ENCODE measurements at places on chromosomes 7 and 10.

DNA sequence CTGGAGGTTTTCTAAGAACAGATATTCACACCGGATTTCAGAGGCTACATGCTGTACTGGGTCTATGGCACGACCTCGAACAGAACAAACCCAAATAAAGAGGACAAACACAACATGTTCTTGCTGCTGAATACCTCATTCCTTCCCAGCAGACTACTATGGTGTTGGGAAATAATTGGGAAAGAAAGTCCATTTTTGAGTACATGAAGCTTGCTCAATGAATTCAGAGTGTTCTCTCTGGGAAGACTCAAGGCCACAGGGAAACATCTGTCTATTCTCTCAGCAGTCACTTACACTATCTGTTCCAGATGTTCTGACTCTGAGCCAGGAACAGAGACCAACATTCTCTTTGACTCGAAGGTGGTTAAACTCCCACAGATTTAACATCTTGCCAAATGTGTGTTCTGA is 30.9 kb downstream of the LAMB1 start:
- DNase-seq, result no peak

DNA sequence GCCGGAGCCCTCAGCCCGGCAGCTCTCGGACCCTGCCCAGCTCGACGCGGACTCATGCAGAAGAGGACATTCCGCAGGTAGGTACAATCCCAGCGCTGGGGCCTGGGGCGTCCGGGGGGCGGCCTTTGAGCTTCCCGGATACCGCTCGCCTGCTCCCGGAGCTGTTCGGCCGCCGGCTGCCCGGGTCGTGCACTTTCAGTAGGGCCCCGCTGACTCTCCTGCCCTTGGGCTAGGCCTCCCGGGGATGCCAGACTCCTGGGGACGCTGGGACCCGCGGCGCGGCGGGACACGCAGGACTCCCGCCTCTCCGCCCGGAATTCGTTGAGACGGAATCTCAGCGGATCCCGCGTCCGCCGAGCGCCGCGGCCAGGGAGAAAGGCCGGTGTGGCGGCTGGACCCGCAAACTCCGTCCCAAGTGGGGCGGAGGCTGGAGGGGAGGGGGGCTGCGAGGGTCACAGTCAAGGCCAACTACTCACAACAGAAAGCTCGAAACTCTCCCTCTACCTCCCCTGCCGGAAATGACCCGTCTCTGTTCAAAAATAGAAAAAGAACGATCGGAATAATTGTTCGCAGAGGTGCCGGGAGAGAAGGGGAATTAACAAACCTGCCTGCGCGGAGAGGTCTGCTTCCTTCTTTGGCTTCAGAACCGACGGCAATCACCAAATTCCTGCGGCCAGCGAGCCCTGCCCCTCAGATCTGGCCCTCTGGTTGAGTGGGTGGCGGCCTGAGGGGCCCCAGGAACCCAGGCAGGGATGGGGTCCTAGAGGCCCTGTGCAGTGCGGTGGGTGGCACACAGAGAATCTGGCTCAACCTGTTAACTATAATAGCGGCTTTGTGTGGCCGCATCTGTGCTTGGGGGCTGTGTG is 9.2 kb downstream of the TLX1 start:
- DNase-seq, result no peak

GRCh38 chr10:121369616-121370015 is 228.6 kb downstream of the FGFR2 start:
- DNase-seq, result no peak

DNA sequence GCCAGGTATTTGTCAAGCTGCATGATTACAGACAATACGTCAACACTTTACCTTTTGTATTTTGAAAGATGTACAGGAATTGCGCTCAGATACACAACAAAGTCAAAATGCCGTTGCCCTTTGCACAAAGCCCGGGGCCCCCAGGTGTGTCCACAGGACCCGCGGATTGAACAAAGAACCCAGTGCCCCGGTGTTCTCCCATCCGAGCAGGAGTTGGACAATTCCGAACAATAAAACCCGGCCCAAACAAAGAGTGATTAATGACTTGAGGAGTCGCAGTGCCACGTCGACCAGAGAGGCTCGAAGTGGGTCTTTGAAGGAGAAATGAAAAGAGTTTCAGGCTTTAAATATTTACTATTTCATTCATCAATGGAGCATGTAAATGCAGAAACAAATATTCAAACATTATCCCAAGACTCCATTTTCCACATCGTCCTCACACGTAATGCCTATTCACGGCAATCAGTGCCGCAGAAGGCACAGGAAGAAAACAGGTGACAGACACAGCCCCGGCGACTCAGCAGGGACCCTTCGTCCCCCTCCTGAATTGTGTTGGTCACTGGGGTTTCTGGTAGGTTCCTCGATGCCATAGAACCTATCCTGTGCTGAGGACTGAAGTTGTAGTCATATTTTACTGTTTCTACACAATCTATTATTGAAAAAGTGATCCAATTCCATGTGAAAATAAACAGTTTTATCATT is 70.9 kb upstream of the MGMT start:
- no peak for DNase-seq

- no peak for DNase-seq
Observed at GRCh38 chr7:117871401-117871777, 1.9 kb downstream of the CTTNBP2 start.

- DNase-seq, result no peak
Observed at GRCh38 chr7:41385996-41386395, 316.9 kb downstream of the INHBA start.

GRCh38 chr7:19030281-19030680 is 87.2 kb downstream of the TWIST1 start:
- no peak for DNase-seq

DNA sequence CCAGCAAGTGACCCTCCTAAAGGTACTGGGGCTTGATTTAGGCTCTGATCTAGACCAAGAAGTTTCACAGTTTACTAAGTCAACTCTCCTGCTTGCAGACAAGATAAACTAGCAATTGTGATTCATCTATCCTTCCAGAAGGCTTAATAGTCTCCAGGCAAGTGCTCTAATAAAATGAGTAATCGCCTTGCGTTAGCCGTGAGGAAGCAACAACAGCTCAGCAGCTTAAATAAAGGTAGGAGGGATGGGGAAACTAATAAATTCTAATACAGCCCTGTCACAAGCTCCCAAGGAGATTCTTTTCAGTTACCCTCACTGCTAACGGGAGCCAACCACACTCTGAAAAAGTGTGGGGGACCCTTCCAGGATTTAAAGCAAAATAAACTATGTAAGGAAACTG is 48.4 kb downstream of the FRMD4A start:
- no peak for DNase-seq

All from CD4-positive, alpha-beta T cell treated with Interferon alpha-2 for 1 hour (primary cell).